Upper lobe of left lung (tissue), 6 donors: ENCODE measurements at places on chromosomes 2 and 18. TPM values are rescaled to one million over a fixed set of nuclear protein-coding genes. Genes with fewer than 3 reads are reported as not detected.

GRCh38 chr2:154537024-154537423 is 161.5 kb upstream of the KCNJ3 start:
- H3K36me3 ChIP-seq: no peaks in the 10 kb centered on the region
- H3K4me3 ChIP-seq: no peak overlapping the region

GRCh38 chr2:240024766-240025165 is 376 bp downstream of the NDUFA10 start:
- DNase-seq: no peak
- H3K4me3 ChIP-seq: peak overlapping the region; percentile 94
- H3K27me3 ChIP-seq: no peaks in the 10 kb centered on the region
- H3K4me1 ChIP-seq: peaks cover 25% of the 10 kb centered on the region
- peaks cover 17% of the 10 kb centered on the region for H3K36me3 ChIP-seq
- peak overlapping the region; percentile 95 for H3K27ac ChIP-seq

DNA sequence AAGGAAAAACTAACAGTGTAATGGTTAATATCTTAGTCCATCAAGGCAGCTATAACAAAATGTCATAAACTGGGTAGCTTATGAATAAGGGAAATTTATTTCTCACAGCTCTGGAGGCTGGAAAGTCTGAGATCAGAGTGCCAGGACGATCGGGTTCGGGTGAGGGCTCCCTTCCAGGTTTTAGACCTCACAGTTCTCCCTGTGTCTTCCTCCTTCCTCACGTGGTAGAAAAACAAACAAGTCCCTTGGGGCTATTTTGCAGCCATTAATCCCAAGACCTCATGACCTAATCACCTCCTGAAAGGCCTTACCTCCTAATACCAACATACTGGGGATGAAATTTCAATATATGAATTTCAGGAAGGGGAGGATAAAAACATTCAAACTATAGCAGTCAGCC is 455.9 kb downstream of the CNTNAP5 start:
- H3K4me1 ChIP-seq: no peaks in the 10 kb centered on the region
- no peaks in the 10 kb centered on the region for H3K36me3 ChIP-seq
- H3K27me3 ChIP-seq: no peaks in the 10 kb centered on the region
- DNase-seq: no peak

DNA sequence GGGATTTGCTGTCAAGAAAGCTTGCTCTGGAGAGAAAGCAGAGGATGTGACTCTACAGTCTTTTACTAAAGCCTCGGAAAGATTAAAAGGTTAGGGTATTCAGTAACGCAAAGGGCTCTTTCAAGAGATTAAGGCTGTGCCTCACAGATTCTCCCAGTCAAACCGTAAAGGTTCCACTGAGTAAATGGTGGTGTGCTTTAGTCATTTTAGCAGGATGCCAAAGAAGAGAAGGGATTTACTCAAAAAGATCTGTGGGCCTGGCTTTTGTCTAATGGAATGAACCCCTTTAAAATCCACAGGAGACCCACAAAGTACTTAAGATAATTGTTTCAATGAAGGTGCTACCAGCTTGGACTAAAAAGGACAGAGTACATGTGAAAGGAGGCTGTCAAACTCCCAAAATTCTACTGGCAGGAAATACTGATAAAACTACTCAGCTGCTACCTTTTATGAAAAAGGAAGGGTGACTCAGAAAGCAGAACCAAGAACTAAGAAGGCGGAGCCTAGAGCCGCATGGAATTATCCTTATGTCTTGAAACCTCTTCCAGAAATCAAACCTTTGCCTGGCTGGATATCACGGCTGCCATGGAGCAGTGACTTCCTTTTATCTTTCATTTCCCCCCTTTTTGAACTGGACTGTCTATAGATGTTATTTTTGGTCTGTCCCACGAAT is 670.2 kb upstream of the ZEB2 start:
- no peak overlapping the region for H3K4me3 ChIP-seq
- no peaks in the 10 kb centered on the region for H3K36me3 ChIP-seq
- peaks cover 4% of the 10 kb centered on the region for H3K4me1 ChIP-seq
- no peaks in the 10 kb centered on the region for H3K27me3 ChIP-seq
- H3K27ac ChIP-seq: no peak overlapping the region

DNA sequence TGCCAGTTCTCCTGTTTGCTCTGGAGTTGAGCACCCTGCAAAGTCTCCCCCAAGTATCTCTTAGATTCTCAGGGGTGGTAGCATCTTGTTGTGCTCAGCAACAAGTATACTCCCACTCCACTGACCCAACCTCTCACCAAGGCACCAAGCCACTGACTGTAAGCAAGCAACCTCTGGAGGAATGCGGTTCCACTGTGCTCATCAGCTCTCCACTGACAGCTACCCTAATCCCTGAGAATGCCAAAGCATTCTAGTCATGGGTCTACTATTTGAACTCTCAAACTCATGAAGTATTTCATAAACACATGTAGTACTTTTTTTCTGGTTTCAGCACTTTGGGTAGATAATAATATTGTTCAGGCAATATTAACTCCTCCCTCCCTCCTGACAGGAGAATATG is 170.0 kb downstream of the EPHA4 start:
- H3K27me3 ChIP-seq: no peaks in the 10 kb centered on the region
- H3K27ac ChIP-seq: no peak overlapping the region
- DNase-seq: no peak
- H3K4me1 ChIP-seq: no peaks in the 10 kb centered on the region
- no peak overlapping the region for H3K4me3 ChIP-seq

DNA sequence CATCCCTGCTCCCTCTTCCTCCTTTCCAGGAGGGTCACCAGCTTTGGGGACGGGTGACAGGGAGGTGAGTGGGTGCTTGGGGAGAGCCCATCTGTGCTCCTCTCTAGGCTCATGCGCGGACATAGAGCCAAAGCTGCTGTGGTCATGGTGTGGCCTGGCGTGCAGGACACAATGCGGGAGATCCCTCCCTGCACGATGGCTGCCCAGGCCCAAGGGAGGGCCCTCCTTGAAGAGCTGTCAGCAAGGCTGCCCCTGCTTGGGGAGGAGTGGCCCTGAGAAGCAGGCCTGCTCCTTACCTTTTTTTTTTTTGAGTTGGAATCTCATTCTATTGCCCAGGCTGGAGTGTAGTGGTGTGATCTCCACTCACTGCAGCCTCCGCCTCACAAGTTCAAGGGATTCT is 111.4 kb downstream of the DYSF start:
- DNase-seq: no peak
- H3K27ac ChIP-seq: no peak overlapping the region
- no peak overlapping the region for H3K4me3 ChIP-seq
- H3K4me1 ChIP-seq: no peaks in the 10 kb centered on the region

GRCh38 chr2:55923091-55923981 is at the start of gene EFEMP1:
Gene EFEMP1 (minus strand): TSS chr2:55923782. CDS start chr2:55922440, 1,342 bp downstream.
- DNase-seq: peak; percentile 92
- no peaks in the 10 kb centered on the region for H3K36me3 ChIP-seq
- peak within 1 kb of the TSS; percentile 61 for H3K4me3 ChIP-seq
- peak within 1 kb of the TSS; percentile 72 for H3K27ac ChIP-seq
- H3K27me3 ChIP-seq: no peaks in the 10 kb centered on the region

- no peak overlapping the region for H3K27ac ChIP-seq
- no peaks in the 10 kb centered on the region for H3K36me3 ChIP-seq
These were observed 176.2 kb downstream of the LDLRAD4 start for GRCh38 chr18:13394801-13395200.

DNA sequence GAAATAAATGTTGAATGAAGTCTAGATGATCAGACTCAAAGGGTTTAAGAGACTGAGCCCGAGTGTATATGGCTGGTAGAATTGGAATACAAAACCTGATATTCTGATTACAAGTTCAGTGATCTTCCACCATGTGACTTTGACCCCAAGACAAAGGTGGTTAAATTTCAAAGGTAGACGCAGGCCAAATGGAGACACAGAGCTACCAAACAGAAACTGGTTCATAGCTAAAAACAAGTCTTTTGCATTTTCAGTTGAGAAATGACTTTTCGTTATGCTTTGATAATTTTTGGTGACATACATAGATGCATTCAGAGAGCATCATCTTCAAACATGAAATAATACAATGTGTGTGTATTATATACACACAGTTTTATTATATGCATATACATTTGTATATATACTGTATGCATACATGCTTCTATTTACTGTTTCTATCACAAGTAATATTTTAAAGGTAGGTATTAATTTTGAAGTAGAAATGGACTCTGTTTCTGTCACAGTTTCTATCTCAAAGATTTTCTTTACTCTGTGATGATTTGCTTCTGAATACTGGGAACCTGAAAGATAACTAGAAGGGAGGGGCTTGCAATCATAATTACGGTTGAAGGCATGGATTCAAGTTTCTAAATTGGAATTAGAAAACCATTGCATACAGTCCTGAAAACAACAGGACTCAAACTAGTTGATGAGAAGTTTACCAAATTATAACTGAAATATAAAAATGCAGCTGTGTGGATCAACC is 142.3 kb downstream of the ABCA12 start:
- no peak overlapping the region for H3K27ac ChIP-seq
- no peaks in the 10 kb centered on the region for H3K27me3 ChIP-seq
- DNase-seq: no peak
- H3K36me3 ChIP-seq: no peaks in the 10 kb centered on the region
- no peaks in the 10 kb centered on the region for H3K4me1 ChIP-seq
- H3K4me3 ChIP-seq: no peak overlapping the region

DNA sequence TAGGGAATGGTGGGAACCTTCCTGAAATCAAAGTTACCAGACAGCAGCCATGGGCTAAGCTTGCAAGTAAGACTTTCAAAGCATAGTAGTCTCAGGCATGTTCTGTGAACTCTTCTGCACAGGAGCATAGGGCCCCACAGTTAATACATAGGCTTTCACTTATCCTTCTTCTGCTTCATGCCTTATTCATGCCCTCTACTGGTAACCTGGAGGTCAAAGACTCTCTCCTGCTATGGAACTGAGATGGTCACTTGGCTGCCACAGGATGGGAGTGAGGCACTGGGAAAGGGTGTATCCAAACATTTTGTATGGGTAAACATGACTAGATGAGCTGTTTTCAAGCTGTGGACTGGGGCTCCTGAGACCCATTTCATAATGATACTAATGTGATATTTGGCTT is 49.1 kb upstream of the ZNF638 start:
- DNase-seq: no peak
- H3K36me3 ChIP-seq: no peaks in the 10 kb centered on the region
- no peak overlapping the region for H3K4me3 ChIP-seq
- no peaks in the 10 kb centered on the region for H3K27me3 ChIP-seq

- no peaks in the 10 kb centered on the region for H3K27me3 ChIP-seq
- H3K4me3 ChIP-seq: no peak overlapping the region
- H3K36me3 ChIP-seq: no peaks in the 10 kb centered on the region
- no peak overlapping the region for H3K27ac ChIP-seq
- no peak for DNase-seq
- peaks cover 28% of the 10 kb centered on the region for H3K4me1 ChIP-seq
These were observed 62.4 kb downstream of the TXNL1 start for GRCh38 chr18:56575819-56576663.

GRCh38 chr2:105556366-105556765 is 157.5 kb upstream of the FHL2 start:
- H3K27ac ChIP-seq: no peak overlapping the region
- H3K36me3 ChIP-seq: no peaks in the 10 kb centered on the region
- no peaks in the 10 kb centered on the region for H3K4me1 ChIP-seq
- no peak for DNase-seq
- no peak overlapping the region for H3K4me3 ChIP-seq
- H3K27me3 ChIP-seq: no peaks in the 10 kb centered on the region

GRCh38 chr2:164450278-164450677 is 171.0 kb downstream of the GRB14 start:
- no peaks in the 10 kb centered on the region for H3K36me3 ChIP-seq
- no peak for DNase-seq
- no peak overlapping the region for H3K4me3 ChIP-seq
- H3K27me3 ChIP-seq: no peaks in the 10 kb centered on the region
- H3K27ac ChIP-seq: no peak overlapping the region

DNA sequence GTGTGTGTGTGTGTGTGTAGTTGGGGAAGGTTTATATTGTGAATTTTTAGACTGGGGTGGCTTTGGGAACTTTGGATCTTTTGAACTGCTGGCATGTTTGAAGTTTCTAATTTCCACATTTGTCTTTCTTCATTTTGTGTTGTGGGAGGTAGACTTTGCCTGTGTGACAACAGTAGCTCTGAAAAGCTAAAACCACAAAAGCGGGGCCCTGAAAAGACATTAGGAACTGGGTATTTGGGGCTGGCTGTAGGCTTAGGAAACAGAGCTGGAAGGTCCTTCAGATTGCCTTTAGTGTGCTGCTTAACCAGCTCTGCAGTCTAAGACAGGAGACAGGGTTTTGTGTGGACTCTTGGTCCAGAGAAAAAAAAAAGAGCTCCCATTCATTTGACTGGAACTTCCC is 27.2 kb upstream of the DOCK10 start:
- no peaks in the 10 kb centered on the region for H3K36me3 ChIP-seq
- H3K4me3 ChIP-seq: no peak overlapping the region
- no peak for DNase-seq
- no peak overlapping the region for H3K27ac ChIP-seq
- H3K27me3 ChIP-seq: no peaks in the 10 kb centered on the region

- no peak overlapping the region for H3K4me3 ChIP-seq
- H3K36me3 ChIP-seq: no peaks in the 10 kb centered on the region
- H3K27me3 ChIP-seq: no peaks in the 10 kb centered on the region
- no peak overlapping the region for H3K27ac ChIP-seq
These were observed 77.1 kb upstream of the CD302 start for GRCh38 chr2:159875083-159875482.

DNA sequence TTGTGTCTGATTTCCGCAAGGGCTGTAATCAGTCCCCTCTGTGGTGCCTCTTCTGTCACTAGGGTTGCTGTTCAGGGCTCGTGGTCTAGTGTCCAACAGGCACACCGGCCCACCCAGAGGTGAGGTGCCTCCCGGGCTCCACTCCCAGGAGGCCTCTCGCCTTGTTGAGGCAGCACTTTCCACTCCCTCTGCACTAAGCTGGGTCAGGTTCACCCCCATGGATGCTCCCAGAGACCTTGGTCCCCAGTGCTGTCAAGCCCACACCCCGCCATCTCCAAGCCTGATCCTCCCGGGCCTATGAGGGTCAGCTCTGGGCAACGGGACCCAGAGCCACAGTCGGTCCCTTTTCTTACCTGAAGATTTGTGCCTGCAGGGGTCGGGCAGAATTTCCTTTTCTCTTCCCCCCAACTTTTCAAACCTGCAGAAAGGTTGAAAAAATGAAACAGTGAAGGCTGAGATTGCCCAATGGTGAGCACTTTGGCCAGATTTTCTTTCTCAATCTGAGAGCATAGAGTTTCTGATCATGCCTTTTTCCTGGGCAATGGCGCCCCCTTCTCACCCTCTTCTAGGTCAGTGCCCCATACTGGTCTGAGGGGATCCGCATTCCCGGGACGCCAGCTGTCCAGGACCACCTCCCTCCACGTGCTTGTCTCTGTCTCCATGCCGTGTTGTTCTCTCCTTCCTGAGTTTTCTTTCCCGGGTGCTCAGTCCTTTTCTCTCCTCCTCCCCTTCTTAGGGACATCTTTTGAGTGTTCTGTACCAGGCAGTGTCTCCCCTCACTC is 148.0 kb downstream of the ASB1 start:
- no peak for DNase-seq
- H3K27me3 ChIP-seq: no peaks in the 10 kb centered on the region
- peak overlapping the region; percentile 61 for H3K27ac ChIP-seq
- no peaks in the 10 kb centered on the region for H3K4me1 ChIP-seq
- no peak overlapping the region for H3K4me3 ChIP-seq

Gene CNDP1
- not detected for total RNA-seq

Gene CDH20
- total RNA-seq: not detected

Gene SETBP1
- 38.8 TPM for total RNA-seq

Gene IGFBP5
- 85.0 TPM for total RNA-seq

Gene PRSS56
- not detected for total RNA-seq

Gene MAP3K19
- total RNA-seq: 1.3 TPM
